CD4-positive, alpha-beta T cell treated with Interleukin-10 for 1 hour (primary cell): ENCODE measurements at places on chromosomes 6 and 20.
A peak's percentile ranks its signal among the peaks of the same experiment; 100 is the strongest.

- no peak for DNase-seq
Measured at GRCh38 chr6:148173548-148173947, 169.1 kb upstream of the SASH1 start.

DNA sequence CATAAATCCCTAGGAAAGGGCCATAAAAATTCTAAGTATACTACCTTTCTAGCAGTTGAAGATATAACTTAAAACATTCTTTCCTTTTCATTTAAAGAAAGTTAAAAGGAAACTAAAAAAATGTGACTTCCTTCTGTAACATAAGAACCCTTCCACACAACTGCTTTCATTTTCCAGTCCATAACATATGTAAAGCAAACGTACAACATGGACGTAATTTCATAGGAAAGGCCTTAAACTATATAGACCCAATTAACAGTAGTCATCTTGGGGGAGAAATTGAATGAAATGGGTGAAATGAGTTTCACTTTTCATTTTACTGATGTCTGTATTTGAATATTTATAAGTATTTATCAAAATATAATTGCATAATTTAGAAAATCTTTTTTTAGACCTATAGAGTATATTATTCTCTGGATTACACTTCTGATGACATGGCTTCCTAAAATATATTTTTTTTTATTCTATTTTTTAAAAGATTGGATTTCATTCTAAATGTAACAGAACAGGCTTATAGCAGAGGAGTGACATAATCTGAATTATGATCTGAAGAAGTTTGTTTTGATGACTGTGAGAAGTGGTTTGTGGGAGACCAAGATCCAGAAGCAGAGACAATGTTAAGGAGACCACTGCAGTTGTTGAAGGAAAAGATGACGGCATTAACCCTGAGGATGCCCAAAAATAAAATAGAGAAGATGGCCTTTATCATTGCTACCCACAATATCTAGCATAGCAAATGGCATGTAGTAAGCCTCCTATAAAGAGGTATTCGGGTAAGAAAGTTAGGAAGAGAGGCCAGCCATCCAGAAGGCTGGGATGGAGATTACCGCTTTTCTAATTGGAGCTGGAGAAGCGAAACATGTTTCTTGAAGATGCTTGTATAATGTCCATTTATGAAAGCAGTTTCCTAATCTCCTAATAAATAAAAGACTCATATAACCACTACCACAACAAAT is 260.4 kb downstream of the PTPRK start:
- peak; percentile 35 for DNase-seq

- no peak for DNase-seq
Measured at GRCh38 chr6:88365230-88365629, 199.1 kb upstream of the CNR1 start.

DNA sequence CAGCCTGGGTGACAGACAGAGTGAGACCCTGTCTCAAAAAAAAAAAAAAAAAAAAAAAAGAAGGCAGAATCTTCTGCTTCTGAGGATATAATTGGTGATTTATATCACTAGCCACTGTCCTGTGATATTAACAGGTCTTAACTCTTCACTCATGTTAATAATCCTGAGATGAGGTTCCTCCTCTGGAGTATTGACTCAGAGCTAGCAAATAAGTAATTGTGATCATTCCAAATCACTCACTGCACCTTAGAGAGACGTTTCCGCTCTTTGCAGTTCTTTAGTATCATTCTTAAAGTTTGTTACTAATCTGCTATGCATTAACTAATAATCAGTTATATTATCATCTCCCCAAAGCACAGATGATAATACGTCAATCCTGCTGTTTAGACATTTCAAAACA is 41.6 kb upstream of the NOX3 start:
- no peak for DNase-seq

GRCh38 chr6:128712898-128713297 is 170.0 kb upstream of the LAMA2 start:
- no peak for DNase-seq

GRCh38 chr20:31984981-31985471 is 17.1 kb downstream of the XKR7 start:
- no peak for DNase-seq

DNA sequence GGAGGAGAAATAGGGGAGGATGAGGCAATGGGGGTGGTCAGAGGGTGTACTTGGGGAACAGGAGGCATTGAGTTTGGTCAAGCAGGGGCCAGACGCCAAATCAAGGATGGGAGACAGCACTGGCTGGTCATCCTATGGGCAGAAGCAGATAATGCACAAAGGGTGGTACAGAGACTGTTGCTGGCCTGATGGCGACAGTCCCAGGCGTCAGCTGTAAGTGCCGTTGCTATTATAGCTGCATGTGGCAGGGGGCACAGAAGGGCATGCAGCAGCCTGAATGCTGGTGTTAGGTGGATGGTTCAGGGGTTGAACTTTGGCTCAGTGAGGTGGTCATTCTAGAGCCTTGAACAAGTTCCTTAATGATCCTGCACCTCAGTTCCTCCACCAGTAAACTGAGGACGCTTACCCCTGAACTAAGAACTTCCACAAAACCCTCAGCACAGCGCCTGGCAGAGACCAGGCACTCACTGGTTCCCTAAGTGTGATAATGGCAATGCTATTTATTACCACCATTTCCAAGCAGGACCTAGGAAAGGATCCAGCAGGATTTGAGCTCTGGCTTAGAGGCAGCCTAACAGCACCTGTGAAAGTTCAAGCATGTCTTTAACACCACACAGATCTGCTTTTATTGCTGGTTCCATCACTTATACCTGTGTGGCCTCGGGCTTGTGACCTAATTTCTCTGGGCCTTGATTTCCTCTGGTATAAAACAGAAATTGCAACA is 162.7 kb downstream of the INSM1 start:
- no peak for DNase-seq

DNA sequence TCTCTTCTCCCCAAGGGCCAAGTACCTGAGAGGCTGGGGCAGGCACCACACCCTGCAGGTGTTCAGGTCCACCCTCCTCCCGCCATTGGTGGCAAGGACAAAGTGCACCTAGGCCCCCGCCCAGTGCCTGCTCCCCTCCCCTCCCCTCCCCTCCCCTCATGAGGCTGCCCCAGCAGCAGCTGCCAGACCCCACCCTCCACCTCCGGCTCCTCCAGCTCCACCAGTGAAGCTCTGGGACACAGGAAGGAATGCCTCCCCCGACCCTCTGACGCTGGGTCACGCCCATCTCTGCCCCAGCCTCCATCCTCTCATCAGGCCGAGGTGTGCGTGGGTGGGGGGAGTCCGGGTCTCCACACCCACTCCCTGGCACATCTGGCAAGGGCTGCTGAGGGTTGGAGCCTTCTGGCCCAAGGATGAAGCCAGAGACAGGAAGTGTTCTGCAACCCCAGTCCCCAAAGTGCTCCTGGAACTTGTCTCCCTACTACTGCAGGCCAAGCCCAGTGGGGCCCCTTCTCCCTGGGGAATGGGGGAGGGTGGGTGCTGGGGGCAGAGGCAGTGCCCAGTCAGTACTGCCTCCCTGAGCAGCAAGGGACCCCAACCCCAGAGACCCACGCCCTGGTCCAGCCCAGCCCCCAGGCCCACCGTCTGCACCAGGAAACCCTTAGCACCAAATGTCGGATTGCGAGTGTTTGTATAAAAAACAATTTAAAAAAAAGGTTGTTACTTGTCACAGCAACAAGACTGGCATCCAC is 1.6 kb upstream of the UCKL1 start:
- no peak for DNase-seq

DNA sequence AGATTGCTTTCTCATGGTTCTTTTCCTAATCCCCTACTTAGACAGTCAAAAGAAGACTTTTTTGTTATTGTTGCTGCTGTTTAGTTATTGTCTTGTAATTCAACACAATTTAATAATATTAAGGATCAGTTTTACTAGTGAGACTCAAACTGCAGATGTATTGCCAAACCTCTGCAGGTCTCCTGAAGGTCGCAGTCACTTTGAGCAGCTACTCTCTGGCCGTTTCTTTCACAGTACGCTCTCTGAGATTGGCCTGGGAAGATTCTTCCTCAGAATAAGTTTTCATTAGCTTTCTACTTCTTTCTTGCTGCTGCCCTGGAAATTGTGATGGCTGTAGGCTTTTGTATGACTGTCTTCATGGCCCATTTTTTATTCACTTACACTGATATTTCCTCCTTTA is 930.8 kb downstream of the QKI start:
- DNase-seq, result no peak

GRCh38 chr20:35297740-35298139 is 5.5 kb upstream of the FAM83C start:
- DNase-seq, result no peak

- no peak for DNase-seq
Measured at GRCh38 chr20:31680286-31681127, 42.2 kb downstream of the BCL2L1 start.

DNA sequence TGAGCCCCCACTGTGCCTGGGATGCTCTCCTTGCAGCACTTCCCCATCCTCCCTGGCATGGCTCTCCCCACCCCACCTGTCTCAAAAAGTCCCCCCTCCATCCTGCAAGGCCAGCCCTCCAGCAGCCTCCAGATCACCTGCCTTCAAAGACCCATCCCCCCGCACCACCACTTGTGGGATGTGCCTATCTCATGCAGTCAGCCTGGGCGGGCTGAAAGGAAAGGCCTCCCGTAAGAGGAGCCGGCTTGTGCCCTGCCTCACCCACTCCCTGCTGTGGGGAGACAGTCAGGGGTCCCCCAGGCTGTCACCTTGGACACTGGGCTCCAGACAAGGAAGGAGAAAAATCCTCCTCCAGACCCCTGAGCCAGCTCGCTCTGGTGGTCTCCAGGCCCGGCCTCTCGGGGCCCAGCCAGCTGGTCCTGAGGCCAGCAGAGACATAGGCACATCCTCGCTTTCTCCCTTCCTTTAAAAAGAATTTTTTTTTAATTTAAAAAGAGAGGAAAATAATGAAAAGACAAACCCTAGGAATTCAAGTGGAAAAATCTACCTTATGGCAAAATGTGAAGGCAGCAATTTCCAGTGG is 77.3 kb downstream of the GRM4 start:
- no peak for DNase-seq

- no peak for DNase-seq
Measured at GRCh38 chr6:36110050-36110449, 20.3 kb upstream of the MAPK13 start.
